ENCODE measurements at places on chromosomes 1 and 21.

GRCh38 chr1:205298191-205298994 lies 23.2 kb downstream of the NUAK2 start:
- DNase-seq = no peak

GRCh38 chr1:156165083-156165482 lies 11.7 kb downstream of the SEMA4A start:
- DNase-seq = no peak

- no peak for DNase-seq
Measured at GRCh38 chr1:215397843-215398242, 169.3 kb upstream of the KCTD3 start.

- DNase-seq = no peak
Measured at GRCh38 chr1:7422966-7423365, 348.1 kb upstream of the VAMP3 start.

DNA sequence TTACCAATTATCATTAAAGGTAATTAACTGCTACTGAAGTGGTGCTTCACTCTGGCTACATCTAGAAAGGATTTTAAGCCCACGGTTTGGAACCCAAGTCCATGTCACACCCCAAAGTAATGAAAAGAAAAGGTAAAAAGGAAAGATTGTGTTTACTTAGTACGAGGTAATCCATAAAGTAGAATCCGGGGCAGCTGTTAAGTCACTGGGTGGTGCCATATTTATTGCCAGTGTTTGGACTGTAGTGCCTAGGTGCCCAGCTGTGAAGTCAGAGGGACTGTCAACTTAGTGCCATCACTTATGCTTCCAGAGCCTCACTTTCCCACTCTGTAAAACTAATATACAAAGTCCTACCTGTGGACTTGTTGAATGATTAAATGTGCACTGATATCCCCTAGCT lies 52.2 kb upstream of the GRHL3 start:
- no peak for DNase-seq
